Stimulated activated CD8-positive, alpha-beta memory T cell treated with anti-CD3 and anti-CD28 coated beads, Interleukin-4, amount 100 ng/mL, for 1 hour (primary cell): ENCODE measurements at places on chromosomes 6 and 20.

GRCh38 chr6:29465801-29466200 is 8.8 kb downstream of the OR2H1 start:
- DNase-seq: no peak

DNA sequence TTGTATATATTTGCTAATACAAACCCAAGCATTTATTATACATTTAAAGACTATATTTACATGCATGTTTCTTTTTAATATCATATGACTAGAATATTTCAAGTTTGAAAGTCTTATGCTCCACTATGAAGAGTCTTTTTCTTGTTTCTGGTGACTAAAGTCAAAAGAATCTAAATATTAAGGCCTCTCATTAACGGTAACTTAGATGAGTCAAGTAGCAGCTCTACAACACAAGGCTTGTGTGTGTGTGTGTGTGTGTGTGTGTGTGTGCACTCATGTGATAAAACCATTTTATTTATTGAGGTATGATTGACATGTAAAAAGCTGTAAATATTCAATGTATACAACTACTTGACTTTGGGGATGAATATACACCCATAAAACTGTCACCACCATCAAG is 275.6 kb downstream of the TFAP2B start:
- no peak for DNase-seq

GRCh38 chr6:88361298-88361697 is 195.2 kb upstream of the CNR1 start:
- DNase-seq: no peak

GRCh38 chr20:43893930-43894329 is 20.7 kb upstream of the TOX2 start:
- DNase-seq: no peak

DNA sequence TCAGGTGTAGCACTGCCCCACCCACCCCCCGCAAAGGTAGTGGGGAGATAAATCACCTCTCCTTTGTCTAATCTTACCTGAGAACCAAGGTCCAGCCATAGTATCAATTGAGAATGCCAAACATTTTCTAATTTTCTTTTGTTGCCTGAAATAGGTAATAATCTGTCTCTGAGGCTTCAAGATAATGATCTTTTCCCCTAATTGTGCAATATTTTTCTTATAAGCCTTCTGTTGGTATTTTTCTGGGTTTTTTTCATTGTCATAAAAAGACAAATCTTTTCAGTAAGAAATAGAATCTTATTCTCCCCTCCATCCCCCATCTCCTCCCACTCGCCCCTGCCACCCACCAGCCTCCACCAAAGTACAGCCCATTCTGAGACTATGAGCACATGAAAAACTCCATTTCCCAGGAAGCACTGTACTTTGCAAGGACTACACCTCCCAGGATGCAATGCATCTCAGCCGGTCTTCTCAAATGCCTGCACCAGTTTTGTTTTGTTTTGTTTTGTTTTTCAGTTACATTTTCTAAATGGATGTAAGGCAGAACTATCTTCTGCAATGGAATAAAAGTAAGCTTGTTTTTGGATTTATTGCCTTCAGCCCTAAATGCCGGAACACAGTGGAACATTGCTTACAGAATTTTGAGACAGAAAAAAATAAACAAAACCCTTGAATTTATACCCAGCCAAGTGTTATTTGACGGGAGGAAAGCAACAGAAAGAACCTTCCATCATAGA is 268.0 kb downstream of the TFAP2A start:
- no peak for DNase-seq

DNA sequence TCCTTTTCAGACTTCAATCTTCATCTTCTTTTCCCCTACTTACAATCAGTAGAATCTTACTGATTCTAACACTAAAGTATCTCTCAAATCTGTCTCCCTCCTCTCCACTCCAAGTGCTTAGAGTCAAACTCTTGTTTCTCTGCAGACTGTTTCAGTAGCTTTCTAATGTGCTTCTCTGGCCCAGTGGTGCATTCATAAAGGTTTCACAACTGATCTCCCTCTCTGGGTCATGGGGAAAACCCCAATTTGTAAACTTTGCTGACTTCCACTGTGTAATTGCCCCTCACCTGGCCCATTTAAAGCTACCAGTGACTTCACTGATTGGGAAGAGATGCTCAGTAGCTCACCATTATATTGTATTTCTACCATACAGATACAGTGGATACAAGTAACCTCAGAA is 183.6 kb downstream of the FAXC start:
- no peak for DNase-seq

DNA sequence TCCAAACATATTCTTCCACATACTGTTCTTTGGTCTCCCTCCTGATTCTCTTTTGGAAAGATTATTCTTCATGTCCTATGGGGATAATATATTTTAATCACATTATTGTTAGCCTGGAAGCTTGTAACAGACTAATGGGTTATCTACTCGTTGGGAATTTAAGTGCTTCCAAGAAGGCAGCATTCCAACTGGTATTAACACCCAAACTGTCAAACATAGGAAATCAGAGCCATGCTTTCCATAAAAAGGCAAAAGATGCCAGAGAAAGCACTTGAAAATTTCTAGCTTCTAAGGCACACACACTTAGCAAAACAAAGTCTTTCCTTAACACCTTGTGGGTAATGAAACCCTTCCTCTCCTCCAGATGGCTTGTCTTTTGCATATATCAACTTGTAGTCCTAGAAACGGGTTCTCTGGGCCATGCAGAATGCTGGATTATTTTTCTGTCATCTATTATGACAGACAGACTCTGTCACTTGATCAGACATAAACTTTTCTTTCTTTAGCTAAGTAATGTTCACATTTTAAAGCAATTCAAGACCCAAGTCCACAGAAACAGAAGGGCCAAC is 41.5 kb downstream of the B4GALT5 start:
- DNase-seq: no peak

DNA sequence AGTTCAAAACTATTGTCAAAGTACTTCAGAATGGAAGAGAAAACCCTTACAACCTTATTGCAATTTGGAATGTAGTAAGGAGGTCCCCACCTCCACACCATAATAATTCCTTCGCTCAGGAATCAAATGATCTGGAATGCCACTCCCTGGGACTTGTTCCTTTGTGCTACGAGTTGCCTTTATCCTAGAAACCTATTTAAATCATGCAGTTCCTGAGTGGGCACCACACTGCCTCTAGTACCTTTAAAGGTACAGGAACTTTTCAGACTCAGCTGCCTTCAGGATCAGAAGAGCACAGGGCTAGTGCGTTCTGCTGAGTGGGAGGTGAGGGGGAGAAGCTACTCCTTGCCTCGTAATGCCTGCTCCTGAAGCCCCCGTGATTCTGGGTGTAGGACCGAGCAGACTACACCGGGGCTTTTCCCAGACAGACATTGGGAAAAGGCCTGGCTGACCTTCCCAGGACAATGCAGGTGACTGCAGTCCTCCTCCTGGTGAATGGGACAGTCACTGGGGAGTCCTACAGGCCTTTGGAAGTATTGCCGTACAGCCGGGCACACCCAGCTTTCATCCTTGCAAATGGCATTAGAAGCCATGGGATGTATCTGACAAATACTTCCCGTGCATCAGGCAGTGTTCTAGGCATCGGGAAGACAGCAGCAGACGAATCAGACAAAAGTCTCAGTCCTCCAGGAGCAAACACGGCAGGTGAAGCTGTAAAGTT is 11.8 kb upstream of the TUBB2B start:
- no peak for DNase-seq

DNA sequence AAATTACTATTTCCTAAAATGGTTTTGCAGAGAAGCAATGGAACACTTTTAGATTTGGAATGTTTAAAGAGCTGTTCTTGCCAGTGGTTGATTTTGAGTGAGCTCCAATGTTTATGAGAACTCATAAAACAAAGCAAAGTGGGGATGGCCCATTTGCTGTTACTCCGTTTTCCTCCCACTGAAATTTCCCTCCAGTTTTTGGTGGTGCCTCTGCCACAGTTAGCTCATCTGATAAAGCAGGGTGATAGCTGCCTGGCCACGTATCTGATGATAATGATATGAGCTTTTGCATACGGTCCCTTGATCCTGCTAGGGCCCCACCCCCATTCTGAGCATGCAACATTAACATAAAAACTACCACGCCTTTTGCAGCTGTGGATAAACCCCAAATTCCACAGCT is 10.4 kb downstream of the CD83 start:
- no peak for DNase-seq

DNA sequence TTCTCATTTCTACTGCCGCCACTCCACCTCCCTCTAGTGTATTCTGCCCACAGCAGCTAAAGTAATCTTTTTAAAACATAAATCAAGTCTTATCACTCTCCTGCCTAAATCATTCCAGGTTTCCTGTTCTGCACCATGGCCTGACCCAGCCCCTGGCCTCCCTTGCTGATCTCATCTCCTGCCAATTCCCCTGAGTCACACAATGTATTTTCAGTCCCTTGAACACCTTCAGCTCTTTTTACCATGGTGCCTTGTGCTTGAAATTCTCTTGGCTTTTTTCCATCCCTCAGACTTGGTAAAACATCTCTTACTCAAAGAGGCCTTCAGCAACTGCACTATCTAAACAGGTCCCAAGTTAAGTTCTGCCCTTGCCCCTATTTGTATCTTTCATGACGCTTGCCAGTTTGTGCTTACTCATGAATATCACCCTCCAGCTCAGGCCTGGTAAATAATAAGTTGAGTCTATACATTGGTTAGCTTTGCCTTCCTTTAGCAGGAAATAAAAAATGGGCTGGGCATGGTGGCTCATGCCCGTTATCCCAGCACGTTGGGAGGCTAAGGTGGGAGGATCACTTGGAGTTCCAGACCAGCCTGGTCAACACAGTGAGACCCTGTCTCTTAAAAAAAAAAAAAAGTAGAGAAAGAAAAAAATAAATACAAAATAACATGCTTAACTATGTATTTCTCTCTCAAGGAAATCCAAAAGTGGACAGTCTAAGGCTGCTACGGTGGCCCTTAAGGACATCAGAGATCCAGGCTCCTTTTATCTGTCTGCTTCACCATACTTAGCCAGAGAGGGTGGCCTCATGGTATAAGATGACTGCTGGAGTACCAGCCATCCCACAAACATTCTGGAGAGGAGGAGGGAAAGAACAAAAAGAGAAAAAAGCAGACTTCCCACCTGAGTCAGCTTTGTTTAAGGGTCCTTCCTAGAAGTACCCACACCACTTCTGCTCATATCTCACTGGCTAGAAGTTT is 62.2 kb downstream of the ARFGEF2 start:
- DNase-seq: no peak

- DNase-seq: no peak
Observed at GRCh38 chr20:10318291-10319024, 99.8 kb downstream of the SNAP25 start.

- no peak for DNase-seq
Observed at GRCh38 chr20:7232796-7233195, 465.3 kb downstream of the BMP2 start.

- DNase-seq: no peak
Observed at GRCh38 chr6:170096803-170097504, 193.9 kb downstream of the DLL1 start.

DNA sequence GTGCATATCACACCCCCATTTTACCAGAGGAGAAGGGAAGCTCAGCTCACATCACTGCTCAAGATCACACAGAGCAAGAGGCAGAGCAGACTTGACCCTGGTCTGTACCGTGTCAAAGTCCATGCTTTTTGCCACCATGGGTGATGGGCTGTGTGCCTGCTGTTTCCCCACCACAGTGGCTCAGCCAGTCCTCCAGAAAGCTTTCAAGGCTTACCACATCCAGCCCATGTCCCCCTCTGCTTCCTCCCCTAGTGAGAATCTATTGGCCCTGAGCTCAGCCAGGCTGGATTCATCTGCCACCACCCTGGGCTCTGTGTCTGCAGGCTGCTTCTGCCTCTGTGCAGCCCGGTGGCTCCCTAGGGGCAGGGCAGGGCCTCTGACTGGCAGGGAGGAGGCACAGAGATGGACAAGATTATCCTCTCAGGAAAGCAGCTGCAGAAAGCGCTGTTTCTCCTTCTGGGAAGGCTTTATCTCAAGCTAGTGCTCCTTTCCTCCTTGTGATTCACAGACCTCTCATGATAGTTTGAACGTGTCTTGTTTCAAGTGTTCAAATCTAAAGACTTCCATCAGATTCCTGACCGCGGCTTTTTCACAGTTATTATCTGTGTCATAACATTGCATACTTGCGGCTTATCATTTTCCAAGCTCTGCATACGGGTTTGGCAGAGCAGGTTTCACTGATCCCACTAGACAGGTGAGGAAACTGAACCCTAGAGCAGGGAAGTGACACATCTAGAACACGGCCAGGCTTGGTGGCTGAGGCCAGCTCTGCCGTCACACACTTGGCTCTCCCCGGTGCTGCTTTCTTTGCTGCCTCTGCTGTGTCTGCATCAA is 37.4 kb downstream of the VEGFA start:
- no peak for DNase-seq

- no peak for DNase-seq
Observed at GRCh38 chr6:7762760-7763159, 36.9 kb downstream of the BMP6 start.

- no peak for DNase-seq
Observed at GRCh38 chr6:157795841-157796240, 27.2 kb upstream of the SNX9 start.

DNA sequence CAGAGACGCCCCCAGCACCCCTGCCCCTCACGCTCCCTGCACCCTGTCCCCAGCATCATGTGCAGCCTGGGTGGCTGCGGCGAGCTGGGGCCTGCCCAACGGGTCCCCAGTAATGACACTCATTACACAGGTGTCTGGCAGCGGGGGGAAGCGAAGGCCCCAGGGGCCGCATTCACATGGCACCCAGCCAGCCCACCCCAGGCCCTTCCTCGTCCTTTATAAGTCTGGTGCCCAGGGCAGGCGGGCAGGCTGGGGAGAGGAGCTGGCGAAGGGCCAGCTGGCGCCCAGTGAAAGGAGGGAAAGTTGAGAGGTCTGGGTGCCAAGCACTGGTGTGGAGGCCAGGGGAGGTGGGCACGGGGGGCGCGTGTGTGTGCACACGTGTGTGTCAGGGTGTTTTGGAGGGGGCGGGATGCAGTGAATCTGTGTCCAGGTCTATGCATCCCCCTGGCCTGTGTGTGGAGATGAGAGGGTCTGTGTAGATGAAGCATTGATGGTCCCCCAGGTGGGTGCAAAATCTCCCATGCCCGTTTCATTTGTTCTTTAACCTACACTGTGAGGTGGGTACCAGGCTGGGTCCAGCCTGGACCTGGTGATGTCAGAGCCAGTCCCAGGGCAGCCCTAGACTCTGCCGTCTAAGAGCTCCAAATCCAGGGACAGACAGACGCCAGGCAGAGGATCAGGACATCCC is 105.3 kb downstream of the CEBPB start:
- no peak for DNase-seq

- DNase-seq: no peak
Observed at GRCh38 chr6:149234051-149234962, 83.2 kb upstream of the TAB2 start.

- no peak for DNase-seq
Observed at GRCh38 chr20:32036716-32037485, 15.1 kb upstream of the HCK start.

DNA sequence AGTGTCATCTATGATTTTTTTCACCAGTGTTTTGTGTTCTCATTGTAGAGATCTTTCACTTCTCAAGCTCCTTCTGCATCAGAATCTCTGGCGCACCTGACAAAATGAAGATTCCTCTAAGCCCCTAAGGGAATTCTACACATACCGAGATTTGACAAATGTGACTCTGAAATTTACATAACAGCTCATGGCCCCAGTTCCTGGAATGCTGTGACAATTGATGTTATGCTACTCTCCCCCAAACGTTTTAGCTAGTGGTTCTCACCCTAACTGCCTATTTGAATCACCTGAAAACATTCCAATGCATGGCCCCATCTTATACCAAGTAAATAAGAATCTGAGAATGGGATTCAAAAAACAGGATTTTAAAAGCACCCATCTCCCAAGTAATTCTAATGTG is 162.1 kb upstream of the FKBP1C start:
- DNase-seq: no peak

GRCh38 chr20:2542361-2542760 is 6.0 kb downstream of the TMC2 start:
- DNase-seq: no peak
